Activated CD4-positive, alpha-beta T cell treated with anti-CD3 and anti-CD28 coated beads for 36 hours (primary cell): ENCODE measurements at places on chromosomes 11 and 22. TPM values are rescaled to one million over a fixed set of nuclear protein-coding genes. Genes with fewer than 3 reads are reported as not detected.

The OR51B4 gene
- total RNA-seq, result not detected

- H3K4me3 ChIP-seq, result peak overlapping the region; percentile 11
- no peaks in the 10 kb centered on the region for H3K36me3 ChIP-seq
These were observed 26.3 kb upstream of the HMGXB4 start for GRCh38 chr22:35230839-35231584.

The PGR gene
- not detected for total RNA-seq

DNA sequence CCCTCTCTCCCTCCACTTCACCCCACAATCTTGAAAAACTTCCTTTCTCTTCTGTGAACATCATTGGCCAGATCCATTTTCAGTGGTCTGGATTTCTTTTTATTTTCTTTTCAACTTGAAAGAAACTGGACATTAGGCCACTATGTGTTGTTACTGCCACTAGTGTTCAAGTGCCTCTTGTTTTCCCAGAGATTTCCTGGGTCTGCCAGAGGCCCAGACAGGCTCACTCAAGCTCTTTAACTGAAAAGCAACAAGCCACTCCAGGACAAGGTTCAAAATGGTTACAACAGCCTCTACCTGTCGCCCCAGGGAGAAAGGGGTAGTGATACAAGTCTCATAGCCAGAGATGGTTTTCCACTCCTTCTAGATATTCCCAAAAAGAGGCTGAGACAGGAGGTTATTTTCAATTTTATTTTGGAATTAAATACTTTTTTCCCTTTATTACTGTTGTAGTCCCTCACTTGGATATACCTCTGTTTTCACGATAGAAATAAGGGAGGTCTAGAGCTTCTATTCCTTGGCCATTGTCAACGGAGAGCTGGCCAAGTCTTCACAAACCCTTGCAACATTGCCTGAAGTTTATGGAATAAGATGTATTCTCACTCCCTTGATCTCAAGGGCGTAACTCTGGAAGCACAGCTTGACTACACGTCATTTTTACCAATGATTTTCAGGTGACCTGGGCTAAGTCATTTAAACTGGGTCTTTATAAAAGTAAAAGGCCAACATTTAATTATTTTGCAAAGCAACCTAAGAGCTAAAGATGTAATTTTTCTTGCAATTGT is 92.3 kb downstream of the CD44 start:
- H3K27ac ChIP-seq, result peak overlapping the region; percentile 19
- H3K36me3 ChIP-seq, result peaks cover 84% of the 10 kb centered on the region
- DNase-seq, result no peak

The POU2AF2 gene
- 0.14 TPM for total RNA-seq

The CHCHD10 gene
- total RNA-seq, result 131 TPM

GRCh38 chr11:6844356-6844755 is 1.1 kb upstream of the OR10A5 start:
- DNase-seq, result no peak
- no peak overlapping the region for H3K4me3 ChIP-seq
- no peaks in the 10 kb centered on the region for H3K36me3 ChIP-seq
- H3K27me3 ChIP-seq, result peaks cover 17% of the 10 kb centered on the region
- no peak overlapping the region for H3K27ac ChIP-seq

- no peaks in the 10 kb centered on the region for H3K36me3 ChIP-seq
- no peaks in the 10 kb centered on the region for H3K27me3 ChIP-seq
- H3K4me3 ChIP-seq, result no peak overlapping the region
- DNase-seq, result no peak
- H3K27ac ChIP-seq, result no peak overlapping the region
These were observed 85.3 kb downstream of the CACNA1I start for GRCh38 chr22:39655831-39656230.

The BBOX1 gene
- not detected for total RNA-seq

DNA sequence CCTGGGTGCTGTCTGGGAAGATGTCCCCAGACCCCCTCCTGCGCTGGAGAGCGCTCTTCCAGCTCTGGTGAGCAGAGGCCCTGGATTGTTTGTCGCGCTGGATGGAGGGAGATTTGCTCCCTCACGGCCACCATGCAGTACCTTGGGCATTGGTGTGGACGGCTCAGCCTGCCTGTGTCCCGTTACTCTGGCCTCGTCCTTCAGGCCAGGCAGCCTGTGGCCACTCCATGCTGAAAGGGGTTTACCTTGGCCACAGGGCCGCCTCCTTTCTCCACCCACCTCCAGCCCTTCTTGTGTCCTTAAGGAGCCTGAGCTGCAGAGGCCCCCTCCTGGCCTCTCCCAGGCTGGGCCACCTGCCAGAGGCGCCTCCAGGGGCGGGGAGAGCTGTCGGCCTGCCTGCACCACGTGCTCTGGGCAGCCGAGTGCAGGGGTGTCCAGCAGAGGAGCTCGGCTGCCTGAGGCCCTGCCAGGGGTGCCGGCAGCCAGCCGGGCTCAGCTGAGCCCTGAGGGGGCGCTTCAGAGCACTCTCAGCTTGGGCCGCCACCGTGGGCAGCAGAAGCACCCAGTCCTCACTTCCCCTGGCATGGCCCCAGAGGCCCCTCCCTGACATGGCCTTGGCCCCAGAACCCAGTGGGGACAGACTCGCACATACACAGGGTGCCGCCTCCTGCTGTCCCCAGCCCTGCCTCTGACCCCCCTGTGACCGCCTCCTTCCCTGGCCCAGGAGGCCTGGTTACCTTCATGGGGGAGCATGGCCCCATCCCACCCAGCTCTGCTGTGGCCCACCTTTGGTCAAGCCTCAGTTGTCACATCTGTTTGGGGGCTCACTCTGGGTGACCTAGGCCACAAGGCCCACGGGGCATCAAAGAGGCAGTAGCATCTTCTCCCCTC is 3.4 kb downstream of the CCND1 start:
- DNase-seq, result no peak
- H3K27ac ChIP-seq, result peak overlapping the region; percentile 25
- H3K36me3 ChIP-seq, result no peaks in the 10 kb centered on the region
- H3K4me1 ChIP-seq, result peaks cover 12% of the 10 kb centered on the region
- H3K4me3 ChIP-seq, result no peak overlapping the region

The TMA7B gene
- total RNA-seq, result 1.1 TPM

GRCh38 chr22:50178871-50179869 is 6.5 kb upstream of the TRABD start:
- no peak for DNase-seq
- H3K4me3 ChIP-seq, result no peak overlapping the region
- H3K36me3 ChIP-seq, result no peaks in the 10 kb centered on the region
- H3K4me1 ChIP-seq, result no peaks in the 10 kb centered on the region

DNA sequence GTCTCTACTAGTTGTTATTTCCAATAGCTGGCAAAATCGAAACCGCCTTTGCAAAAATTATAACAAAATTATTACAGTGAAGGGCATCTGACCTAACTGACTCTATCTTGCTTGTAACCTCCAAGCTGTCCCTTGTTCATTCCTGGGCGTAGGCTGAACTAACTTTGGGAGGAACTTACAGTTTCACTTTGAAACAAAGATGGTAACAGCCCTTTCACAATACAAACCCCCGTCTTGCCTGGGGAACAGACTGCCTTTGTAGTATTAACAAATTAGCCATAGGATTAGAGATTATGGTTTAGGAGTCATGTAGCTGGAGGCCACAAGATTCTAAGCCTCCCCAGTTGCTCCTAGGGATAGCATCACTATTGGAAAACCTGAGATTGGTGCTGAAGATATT is 131.6 kb upstream of the HSD17B12 start:
- peaks cover 51% of the 10 kb centered on the region for H3K27me3 ChIP-seq
- H3K4me1 ChIP-seq, result peaks cover 2% of the 10 kb centered on the region
- DNase-seq, result no peak
- no peak overlapping the region for H3K27ac ChIP-seq
- no peak overlapping the region for H3K4me3 ChIP-seq

DNA sequence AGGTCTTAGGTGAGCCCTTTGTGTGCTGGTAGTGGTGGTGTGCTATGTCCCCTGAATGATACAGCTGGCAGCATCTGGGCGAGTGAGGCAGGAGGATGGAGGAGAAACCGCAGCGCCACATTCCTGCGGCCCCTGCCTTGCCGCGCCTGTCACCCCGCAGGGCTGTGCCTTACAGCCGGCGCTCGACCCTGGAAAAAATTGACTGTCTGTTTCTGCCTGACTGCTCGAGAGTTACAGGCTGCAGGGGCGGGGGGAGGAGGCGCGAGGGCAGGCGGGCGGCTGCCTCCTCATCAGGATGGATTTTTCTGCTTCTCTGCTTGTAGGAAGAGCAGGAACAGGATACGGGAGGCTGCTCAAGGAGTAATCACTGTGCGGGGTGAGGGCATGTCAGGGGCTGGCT is 443.4 kb downstream of the MIAT start:
- no peak for DNase-seq
- no peaks in the 10 kb centered on the region for H3K36me3 ChIP-seq
- no peak overlapping the region for H3K27ac ChIP-seq
- no peaks in the 10 kb centered on the region for H3K4me1 ChIP-seq

GRCh38 chr11:116180806-116181600 is 591.8 kb downstream of the BUD13 start:
- no peak for DNase-seq
- no peaks in the 10 kb centered on the region for H3K4me1 ChIP-seq
- H3K36me3 ChIP-seq, result no peaks in the 10 kb centered on the region
- no peak overlapping the region for H3K4me3 ChIP-seq

The HOATZ gene
- total RNA-seq, result not detected

The ANKK1 gene
- 0.14 TPM for total RNA-seq

DNA sequence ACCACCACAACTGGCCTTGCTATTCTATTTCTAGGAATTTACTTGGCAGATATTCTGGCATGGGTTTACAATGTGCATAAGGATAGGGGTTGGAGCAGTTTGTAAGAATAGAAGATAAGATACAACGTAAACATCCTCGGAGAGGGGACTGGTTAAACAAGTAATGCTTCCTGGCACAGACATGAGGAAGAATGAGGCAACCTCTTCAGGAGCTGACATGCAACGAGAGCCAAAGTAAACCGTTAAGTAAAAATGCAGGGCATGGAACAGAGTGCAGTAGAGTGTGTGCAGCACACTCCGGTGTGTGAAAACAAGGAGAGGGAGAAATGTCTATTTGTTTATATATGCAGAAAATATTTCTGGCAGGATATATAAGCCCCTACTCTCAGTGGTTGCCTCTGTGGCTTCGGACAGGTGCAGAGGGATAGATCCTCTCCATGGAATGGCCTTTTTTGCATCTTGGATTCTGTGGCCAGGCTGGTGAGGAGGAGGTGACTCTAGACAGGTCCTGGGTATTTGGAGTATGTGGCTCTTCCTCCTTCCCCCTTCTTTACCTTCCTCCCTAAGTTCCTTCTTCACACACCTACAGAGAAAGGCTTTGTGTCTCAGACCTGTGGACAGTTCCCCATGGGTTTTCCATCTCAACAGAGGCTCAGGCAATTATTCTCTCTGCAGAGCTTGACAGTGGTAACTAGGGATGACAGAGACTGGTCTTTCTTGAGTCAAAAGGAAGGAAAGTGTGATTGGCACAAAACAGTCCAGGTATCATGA is 2.5 kb downstream of the RAB36 start:
- no peaks in the 10 kb centered on the region for H3K36me3 ChIP-seq
- H3K4me3 ChIP-seq, result no peak overlapping the region
- peaks cover 19% of the 10 kb centered on the region for H3K4me1 ChIP-seq
- no peaks in the 10 kb centered on the region for H3K27me3 ChIP-seq

- no peak overlapping the region for H3K4me3 ChIP-seq
- H3K27ac ChIP-seq, result no peak overlapping the region
- peaks cover 8% of the 10 kb centered on the region for H3K4me1 ChIP-seq
- DNase-seq, result peak; percentile 23
These were observed 25.8 kb upstream of the ST3GAL4 start for GRCh38 chr11:126329644-126330211.

GRCh38 chr11:18485913-18486528 is 30.4 kb downstream of the LDHAL6A start:
- peaks cover 56% of the 10 kb centered on the region for H3K36me3 ChIP-seq
- H3K4me1 ChIP-seq, result peaks cover 8% of the 10 kb centered on the region
- H3K4me3 ChIP-seq, result no peak overlapping the region
- peak; percentile 33 for DNase-seq
- H3K27me3 ChIP-seq, result no peaks in the 10 kb centered on the region
